Skeletal muscle tissue (tissue), 5 donors: ENCODE measurements at places on chromosomes 6 and 20. TPM values are rescaled to one million over a fixed set of nuclear protein-coding genes. Genes with fewer than 3 reads are reported as not detected.

VSX1 gene
- total RNA-seq: not detected

SLC16A10 gene
- total RNA-seq: 40.7 TPM

LY6G6D gene
- not detected for total RNA-seq

GABRR1 gene
- total RNA-seq: 0.52 TPM

PLEKHG1 gene
- total RNA-seq: 13.6 TPM

TM9SF4 gene
- 18.8 TPM for total RNA-seq

SNAI1 gene
- 0.52 TPM for total RNA-seq

PROKR2 gene
- not detected for total RNA-seq

EMILIN3 gene
- 23.5 TPM for total RNA-seq

MUC22 gene
- total RNA-seq: not detected

MTO1 gene
- 25.6 TPM for total RNA-seq

NNAT gene
- 133 TPM for total RNA-seq

RAET1G gene
- total RNA-seq: not detected

NEU1 gene
- 23.0 TPM for total RNA-seq

LIN28B gene
- total RNA-seq: under 0.01 TPM

HAO1 gene
- total RNA-seq: not detected

FGD2 gene
- total RNA-seq: 7.3 TPM

SNHG17 gene
- total RNA-seq: 6.8 TPM

LPIN3 gene
- 0.52 TPM for total RNA-seq

SMIM28 gene
- not detected for total RNA-seq

TBXT gene
- total RNA-seq: not detected

C6orf132 gene
- under 0.01 TPM for total RNA-seq

LY6G5B gene
- 2.6 TPM for total RNA-seq

ZNF334 gene
- 3.7 TPM for total RNA-seq

MLN gene
- not detected for total RNA-seq

FOXP4 gene
- 1.6 TPM for total RNA-seq

CARMIL1 gene
- total RNA-seq: 4.7 TPM

HTR1B gene
- total RNA-seq: not detected

STX11 gene
- total RNA-seq: 2.1 TPM

EEF1A2 gene
- total RNA-seq: 255 TPM

ARFGAP1 gene
- total RNA-seq: 31.8 TPM

GNRH2 gene
- not detected for total RNA-seq

C6orf15 gene
- total RNA-seq: not detected
